ENCODE measurements at places on chromosomes 12 and 14.

GRCh38 chr12:53617700-53618099 lies 8.5 kb downstream of the ATF7 start:
- no peak for DNase-seq

GRCh38 chr12:71566655-71567054 lies 97.0 kb downstream of the ZFC3H1 start:
- DNase-seq, result no peak

DNA sequence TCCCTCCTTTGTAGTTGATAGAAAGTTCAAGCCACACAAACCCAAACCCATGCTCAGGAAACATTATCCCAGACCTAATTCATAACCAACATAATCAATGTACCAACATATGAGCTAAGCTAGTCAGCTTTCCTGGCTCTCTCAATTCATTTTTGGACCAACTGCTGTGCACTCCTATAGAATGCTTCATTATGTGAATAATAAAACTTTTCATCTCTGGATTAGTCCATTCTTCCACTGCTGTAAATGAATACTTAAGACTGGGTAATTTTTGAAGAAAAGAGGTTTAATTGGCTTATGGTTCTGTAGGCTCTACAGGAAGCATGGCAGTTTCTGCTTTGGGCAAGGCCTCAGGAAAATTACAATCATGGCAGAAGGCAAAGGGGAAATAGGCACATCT lies 651.9 kb downstream of the RERGL start:
- DNase-seq, result no peak

GRCh38 chr12:191541-191940 lies 22.4 kb downstream of the SLC6A12 start:
- DNase-seq, result no peak

DNA sequence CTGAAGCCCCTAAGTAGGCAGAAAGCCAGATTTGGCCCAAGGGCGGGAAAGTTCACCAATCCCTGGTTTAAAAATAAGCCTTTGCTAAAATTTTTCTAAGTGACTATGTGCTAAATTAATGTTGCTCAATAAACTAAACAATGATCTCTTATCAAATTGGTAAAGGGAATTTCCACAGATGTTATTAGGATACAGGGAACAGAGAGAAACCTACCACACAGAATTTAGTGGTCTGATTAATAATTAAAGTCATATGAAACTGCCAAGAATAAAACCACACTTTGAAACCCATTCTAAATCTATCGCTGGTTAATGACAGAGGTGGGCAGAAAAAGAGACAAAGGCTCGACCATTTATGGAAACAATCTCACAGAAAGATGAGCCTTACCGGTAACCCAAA lies 22.0 kb downstream of the ANAPC5 start:
- DNase-seq, result no peak

All from cortex of kidney (tissue), 1 donor.